ENCODE measurements at places on chromosomes 7 and 10.
A peak's percentile ranks its signal among the peaks of the same experiment; 100 is the strongest.

GRCh38 chr7:3165681-3166580, 122.3 kb upstream of the CARD11 start:
- DNase-seq = no peak

DNA sequence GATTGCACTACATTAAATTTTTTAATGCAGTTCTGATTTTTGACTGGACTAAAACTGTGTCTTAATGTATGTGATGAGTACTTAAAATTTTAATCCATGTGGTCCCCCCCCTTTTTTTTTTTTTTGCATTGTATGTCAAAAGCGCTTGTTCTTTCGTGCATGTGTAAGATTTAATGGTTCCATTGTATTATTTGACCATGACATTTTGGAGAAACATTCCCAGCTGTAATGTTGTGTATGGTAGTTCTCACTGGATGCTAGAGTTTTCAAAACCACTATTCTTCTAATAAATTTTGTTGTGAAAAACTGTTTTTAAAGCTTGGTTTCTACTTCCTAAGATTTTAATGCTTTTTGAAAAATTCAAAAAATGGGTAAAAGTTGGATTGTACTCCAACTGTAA, 132.0 kb downstream of the LCOR start:
- DNase-seq = no peak

GRCh38 chr7:98238976-98239375, 13.1 kb downstream of the TECPR1 start:
- no peak for DNase-seq

- peak; percentile 17 for DNase-seq
These were observed 548.0 kb upstream of the SEMA3D start for GRCh38 chr7:85734823-85735222.

DNA sequence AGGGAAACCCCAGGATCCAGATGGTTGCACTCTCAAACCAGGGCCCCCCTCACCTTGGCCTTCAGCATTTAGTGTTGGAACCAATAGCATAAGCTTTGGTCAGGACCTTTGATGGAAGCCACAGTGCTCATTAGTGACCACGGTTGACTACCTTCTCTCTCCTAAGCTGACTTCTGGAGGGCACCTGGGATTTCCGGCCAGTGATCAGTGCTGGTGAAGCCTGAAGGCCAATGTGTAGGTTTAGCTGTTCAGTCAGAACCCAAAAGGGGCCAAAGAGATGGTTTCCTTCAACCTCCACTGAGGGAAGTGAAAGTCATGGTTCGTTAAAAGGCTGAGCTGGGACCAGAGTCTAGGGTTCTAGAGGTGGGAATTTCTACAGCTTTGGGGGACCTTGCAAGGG, 46.4 kb downstream of the TCF7L2 start:
- no peak for DNase-seq

GRCh38 chr10:124257781-124258180, 160.9 kb downstream of the OAT start:
- no peak for DNase-seq

- no peak for DNase-seq
These were observed 20.1 kb upstream of the PTN start for GRCh38 chr7:137363683-137364082.

DNA sequence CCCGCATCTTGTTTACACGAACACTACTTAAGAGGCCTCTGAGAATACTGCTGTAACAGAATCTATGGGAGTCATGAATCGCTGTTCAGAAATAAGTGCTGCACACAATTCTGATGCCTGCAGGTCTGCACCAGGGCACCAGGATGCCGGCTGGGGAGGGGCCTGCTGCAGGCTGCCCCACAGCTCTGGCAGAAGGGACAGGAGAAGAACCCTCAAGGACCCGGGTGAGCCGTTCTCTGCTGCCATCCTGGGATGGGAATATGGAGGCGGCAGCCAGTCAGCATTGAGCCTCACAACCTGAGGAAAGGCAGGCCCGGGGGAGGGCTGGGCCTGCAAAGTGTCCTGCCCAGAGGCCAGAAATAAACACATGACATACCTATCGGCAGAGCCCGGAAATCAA, 11.2 kb downstream of the TUBGCP2 start:
- DNase-seq = no peak

- DNase-seq = no peak
These were observed 431.4 kb downstream of the DNAJB6 start for GRCh38 chr7:157768198-157768597.

DNA sequence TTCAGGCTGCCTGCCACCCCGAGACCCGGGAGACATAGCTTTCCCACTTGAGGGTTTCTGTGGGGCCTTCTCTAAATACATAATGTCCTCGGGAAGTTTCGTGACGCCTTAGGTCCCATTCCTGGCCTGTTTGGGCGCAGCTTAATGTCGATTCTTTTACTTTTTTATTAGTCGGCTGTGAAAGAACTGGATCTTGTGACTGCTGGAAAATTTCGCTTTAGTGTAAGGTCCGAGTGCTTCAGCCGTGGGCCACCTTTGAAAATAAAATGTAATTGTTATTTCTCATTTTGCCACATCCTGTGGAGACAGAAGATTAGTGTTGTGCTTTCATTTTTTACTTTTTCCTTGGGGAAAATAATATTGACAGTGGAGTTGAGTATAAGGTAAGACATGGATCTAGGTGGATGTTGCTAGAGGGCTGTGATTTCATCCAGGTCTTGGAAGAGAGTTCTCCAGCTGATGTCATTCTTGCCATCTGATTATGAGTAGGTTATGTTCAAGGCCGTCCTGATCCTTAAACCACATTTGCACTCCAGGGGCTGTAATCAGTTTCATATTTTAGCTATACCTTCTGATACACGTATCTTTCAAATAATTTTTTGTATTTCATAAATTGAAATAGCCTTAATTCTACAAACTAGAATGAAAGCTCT, 830 bp downstream of the RAB18 start:
- DNase-seq = no peak

- no peak for DNase-seq
These were observed 33.7 kb downstream of the DNAJC12 start for GRCh38 chr10:67804395-67804678.

DNA sequence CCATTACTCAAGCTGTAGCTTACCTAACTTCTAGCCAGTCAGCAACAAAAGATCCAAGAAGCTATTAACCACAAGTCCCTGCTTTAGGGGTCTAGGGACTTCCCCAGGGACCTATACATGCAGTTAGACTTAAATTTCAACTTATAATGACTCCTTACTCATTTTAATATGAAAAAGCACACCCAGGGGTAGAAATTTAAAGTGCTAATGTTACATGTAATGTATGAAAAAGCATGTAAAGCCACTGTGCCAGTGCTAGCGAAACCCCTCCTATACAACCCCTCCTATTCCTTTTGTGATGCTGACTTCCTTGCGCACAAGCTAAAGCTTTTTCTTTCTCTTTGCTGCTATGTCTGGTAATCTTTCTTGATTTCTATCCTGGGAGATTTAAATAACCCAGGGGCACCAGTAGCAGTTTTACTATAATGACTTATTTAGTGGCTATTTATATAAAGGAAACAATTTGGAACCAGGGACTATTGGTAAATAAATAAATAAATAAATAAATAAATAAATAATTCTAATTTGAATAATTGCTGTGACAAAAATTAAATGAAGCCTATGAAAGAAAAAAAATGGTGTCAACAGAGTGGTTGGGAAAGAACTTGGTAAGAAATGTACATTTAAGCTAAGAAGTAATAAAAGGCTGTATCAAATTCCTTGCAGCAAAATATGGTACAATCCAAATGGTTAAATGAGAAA, 110.5 kb upstream of the MAGI2 start:
- DNase-seq = no peak

DNA sequence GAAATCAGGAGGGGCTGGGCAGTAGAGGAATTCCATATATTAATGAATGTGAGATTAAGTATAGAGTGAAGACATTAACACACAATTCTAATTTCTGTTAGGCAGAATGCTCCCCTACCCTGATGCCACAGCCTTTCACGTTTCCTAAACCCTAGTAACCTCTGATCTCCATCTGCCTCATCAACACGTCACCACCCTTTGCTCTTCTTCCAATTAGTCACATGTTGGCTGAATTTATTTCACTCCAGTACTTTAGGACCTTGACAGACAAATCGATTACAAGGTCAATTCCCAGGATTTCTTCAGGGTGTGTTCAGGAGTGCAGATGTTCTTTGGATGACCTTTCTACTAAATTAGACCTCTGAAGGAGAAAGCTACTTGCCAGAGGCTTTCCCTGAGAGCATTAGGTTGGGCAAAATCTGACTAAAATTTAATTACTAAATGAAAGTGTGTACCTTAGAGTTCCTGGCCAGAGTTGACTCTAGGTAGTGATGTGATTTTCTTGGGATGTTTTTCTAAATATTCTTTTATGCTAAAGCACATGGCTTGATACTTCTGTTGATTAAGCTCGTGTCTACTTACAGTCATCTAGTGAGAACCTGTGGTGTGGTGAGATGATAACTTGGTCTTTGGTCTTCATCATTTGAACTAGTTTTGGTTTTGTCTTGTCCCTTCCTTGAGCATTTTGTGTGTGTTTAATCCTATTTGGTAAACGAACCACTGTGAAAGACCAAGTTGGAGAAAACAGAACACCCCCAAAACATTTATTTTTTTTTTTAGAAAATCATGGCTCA, 12.7 kb downstream of the AGR2 start:
- no peak for DNase-seq
